ENCODE measurements at places on chromosomes 4 and X.

GRCh38 chrX:117987373-117987772 lies 129.2 kb downstream of the KLHL13 start:
- no peak for DNase-seq

DNA sequence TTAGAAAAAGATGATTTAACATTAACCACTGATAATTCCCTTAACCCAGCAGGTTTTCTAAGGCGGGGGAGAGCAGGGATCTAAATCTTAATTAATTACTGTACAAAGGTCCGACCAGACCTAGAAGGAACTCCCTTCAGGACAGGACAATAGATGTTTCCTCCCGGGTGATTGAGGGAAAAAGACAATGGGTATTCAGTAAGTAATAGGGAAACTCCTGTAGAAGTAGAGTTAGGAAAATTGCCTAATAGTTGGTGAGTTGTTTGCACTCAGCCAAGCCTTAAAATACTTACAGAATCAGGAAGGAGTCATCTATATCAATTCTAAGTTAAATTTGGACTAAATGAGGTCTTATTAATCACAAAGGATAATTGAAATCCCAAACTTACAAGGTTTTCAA lies 5.8 kb upstream of the SRD5A3 start:
- DNase-seq, result no peak

- DNase-seq, result no peak
Measured at GRCh38 chr4:160247091-160247656, 1144.3 kb downstream of the RAPGEF2 start.

DNA sequence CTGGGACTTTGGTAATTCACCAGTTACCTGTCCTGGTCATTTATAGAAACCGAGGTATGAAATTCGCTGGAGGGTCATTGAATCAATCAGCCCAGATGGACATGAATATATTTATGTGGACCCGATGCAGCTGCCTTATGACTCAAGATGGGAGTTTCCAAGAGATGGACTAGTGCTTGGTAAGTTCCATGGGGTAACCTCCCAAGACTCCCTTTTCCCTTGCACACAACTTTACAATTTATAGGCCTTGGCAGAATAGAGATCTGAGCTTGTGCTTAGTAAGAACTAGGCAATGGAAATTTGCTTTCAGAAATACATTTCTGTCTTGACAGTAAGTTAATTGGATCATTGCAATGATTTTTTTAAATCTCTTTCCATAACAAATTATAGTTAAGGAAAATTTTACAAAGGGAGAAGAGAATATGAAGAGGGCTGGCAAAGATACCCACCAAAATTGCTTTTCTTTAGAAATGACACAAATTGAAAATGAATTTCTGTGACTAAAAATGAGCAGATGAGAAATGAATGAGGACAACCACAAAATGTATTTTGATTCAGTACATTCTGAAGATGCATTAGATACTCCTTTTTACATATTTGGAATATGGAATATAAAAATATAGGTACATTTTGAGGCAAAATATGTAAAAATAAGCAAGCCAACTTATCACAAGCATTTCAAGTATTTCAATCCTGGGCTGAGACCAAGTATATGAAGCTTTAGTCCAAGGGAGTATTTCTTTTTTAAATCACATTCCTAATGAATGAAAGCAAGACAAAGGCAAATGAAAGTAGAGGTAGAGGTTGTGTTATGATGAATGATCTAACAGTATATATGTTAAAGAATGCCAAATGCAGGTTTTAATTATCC lies 45.9 kb downstream of the PDGFRA start:
- DNase-seq, result no peak

DNA sequence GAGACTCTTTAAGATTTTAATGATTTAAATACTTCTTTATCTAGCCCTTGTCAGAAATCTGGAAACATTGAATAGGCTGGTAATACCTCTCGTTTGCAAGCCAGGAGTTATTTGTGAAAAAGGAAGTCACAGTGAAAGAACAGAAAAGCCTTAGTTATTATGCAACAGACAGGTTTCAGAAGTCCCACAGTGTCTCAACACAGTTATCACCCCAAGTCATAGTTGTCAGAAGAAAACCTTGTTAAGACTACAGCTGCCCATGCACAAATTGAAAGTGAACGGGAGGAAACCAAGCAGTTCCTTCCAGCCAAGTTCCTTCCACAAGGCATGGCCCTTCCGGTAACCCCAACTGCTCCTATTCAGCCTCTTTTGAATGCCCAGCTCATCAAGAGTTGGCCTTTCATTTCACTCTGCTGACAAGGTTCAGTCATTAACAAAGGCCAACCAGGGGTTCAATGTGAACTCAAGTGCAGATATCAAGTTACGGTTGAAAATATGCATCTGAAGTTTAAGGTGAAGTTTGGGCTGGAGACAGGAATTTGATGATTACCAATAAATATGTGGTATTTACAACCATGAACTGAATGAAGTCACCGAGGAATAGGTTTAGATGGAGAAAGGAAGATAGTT lies 15.6 kb downstream of the ALPK1 start:
- no peak for DNase-seq

DNA sequence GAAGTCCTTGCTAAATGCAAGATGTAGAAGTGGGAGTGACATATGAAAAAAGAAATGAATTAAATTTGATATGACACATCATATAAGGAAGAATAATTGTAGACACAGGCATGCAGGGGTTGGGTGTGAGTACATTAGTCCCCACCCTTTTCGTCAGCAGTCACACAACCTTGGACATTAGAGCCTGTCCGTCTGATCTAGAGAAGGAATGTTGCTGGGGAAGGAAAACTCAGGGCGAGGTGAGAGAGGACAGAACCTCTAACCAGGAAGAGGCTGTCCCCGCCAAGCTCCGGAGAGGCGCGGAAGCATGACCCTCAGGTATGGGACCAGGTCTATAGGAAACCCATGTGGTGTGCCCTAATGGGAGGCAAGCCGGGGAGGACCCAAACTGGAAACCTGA lies 102.1 kb downstream of the RELL1 start:
- no peak for DNase-seq

- no peak for DNase-seq
Measured at GRCh38 chrX:13748486-13748885, 13.9 kb downstream of the OFD1 start.

Measured in stimulated activated CD8-positive, alpha-beta memory T cell treated with anti-CD3 and anti-CD28 coated beads, Interleukin-12 subunit alpha, Interleukin-12 subunit beta, amount 100 ng/mL, for 1 hour (primary cell).